ENCODE measurements at places on chromosomes 12 and 14.

- no peak for DNase-seq
Measured at GRCh38 chr12:117046011-117046369, 53.2 kb downstream of the TESC start.

DNA sequence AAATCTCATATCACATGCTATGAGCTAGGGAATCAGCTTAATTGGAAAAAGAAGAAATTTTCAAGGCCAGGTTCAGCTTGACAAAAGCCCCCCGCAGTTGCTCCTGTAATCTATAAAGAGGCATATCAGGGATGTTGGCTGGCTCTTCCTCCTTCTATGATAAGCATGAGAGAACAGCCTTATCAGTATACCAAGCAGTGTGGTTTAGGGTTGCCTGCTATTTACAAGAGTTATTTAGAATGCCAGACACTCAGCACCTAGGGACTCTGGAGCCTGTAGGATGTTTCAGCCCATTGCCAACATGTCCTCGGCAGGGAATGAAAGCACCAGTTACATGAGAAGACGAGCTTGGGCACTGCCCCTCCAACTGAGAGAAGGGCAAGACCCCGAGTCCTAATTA is 89.5 kb upstream of the TMPO start:
- DNase-seq, result no peak

GRCh38 chr12:53031616-53032015 is 18.2 kb upstream of the TNS2 start:
- no peak for DNase-seq

DNA sequence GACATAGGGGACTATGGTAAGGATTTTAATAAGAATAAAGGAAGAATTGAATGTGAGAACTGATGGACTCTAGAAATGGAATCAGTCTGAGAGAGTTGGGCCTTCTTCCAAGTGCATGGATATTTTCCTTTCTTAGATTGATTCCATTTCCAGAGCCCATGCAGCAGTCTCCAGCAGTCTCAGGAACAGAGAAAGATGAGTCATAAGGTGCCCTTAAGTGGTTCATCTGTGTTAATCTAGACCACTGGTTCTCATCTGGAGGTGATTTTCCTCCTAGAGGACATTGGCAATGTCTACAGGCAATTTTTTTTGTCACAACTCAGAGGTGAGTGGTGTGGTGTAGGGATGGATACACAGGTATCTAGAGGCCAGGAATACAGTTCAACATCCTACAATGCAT is 25.9 kb downstream of the TRIM9 start:
- DNase-seq, result no peak

- no peak for DNase-seq
Measured at GRCh38 chr14:35407306-35407630, 2.7 kb upstream of the NFKBIA start.

- no peak for DNase-seq
Measured at GRCh38 chr12:27966870-27967269, 5.7 kb downstream of the PTHLH start.

GRCh38 chr12:41924111-41924510 is 220.6 kb downstream of the GXYLT1 start:
- no peak for DNase-seq

DNA sequence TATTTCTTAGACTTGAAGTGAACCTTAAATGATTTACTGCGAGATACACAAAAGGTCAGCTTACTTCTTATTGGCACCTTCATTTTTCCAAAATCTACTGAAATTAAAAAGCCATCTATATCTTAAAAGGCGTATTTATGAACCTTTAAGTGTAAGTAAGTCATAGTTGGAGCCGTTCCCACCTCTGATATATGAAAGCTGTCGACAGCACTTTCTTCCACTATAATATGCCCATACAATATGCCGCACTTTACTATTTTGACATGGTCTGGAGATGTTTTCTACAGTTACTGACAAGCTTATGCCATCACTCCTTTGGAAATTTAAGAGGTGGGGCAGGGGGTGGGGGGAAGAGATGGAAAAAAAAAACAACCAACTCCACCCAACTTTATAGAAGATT is 155.3 kb downstream of the PHETA1 start:
- no peak for DNase-seq

GRCh38 chr14:21612324-21612723 is 22.4 kb downstream of the OR10G2 start:
- no peak for DNase-seq

DNA sequence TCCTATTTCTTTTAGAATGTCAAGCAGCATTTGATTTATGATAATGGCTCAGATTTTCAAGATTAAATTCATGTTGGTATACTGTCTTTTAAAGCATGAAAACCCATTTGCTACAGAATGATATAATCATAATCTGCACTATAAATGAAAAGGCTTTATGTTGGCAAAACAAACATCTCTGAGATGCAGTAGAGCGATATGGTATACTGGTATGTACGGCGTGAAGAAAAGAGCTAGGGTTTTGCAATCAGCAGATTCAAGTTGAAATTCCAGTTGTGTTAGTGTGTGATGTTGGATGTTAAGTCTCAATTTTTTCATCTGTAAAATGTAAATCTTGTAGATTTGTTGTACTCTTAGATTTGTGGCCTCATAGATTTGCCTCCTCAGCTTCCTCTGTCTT is 53.2 kb upstream of the DYRK2 start:
- DNase-seq, result no peak

DNA sequence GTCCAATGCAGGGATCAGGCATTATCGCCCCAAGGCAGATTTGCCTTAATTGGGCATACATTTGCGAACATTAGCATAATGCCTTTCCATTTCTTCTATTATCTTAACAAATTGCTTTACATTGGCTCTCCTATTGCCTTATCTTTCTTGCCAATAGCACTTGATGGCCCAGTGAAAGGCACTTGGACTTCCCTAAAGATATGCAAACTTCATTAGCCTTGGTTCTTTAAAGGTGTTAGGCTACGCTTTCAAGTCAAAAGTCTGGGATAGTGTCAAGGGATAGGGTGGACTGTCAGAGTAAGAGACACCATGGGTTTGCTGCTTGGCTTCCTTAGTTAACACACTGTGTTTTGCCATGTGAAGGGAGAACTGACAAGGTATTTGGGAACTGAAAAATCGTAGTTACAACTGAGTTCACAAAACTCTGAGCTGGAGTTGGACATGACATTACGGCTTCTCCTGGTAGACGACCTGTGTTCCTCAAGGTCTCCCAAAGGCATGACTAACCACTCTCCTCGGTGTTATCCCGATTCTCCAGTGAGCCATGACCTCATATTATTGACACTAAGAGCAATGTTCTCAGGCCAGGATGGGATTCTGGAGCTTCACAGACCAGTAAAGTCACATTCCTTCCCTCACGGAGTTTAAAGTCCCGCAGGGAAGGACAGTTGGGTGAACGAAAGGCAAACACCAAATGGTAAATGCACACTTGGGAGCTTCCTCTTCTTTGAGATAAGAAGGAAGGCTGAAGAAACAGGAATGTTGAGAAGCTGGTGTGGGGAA is 65.2 kb downstream of the TBC1D30 start:
- DNase-seq, result no peak

DNA sequence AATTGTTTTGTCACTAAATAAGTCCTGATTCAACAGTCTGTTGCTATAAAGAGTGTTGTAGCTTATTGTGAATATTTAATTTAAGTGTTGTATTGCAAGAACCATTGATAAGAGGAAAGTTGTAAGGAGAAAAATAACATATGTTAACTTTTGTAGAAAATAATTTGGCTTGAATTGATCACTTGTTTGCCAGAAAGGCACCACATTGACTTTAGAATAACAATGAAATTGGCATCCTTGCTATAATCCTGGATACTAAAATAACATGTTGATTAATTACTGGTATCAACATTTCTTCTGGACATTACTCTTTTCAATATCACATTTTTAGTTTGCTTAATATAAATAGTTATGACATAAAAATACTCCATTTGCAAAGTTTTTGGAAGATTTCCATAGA is 159.0 kb downstream of the MGAT4C start:
- DNase-seq, result no peak

DNA sequence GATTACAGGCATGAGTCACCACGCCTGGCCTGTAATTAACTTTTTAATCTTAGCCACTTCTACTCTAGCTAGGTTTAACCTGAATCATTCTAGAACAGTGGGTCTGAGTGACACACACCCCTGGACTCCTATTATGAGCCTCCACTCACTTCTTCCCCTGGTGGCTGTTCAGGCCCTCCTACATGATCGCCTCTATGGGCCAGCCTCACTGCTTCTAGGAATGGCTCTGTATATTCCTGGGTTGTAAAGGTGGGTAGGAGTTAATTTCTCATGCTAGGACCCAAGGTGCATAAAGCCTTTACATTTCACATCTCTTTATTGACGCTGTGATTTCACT is 8.0 kb upstream of the RNU6-8 start:
- no peak for DNase-seq

DNA sequence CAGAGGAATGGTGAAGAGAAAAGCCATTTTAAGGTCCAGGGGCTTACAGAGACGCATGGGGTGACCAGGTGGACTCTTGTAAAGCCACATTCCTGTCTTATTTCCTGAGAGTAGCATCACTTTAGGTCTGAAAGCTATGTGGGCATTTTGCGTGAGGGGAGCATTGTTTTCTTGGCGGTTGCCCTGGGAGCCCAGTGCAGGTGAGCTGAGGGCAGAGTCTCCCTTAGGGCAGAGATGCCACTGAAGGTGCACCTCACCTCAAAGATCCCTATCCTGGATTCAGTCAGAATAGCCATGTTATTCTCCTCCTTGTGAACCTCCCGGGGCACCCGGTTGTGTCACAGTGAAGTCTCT is 12.4 kb downstream of the GLRX5 start:
- DNase-seq, result no peak

- DNase-seq, result no peak
Measured at GRCh38 chr12:54016478-54016964, 7.7 kb downstream of the HOXC8 start.

- no peak for DNase-seq
Measured at GRCh38 chr12:121986489-121987245, 35.0 kb upstream of the BCL7A start.

DNA sequence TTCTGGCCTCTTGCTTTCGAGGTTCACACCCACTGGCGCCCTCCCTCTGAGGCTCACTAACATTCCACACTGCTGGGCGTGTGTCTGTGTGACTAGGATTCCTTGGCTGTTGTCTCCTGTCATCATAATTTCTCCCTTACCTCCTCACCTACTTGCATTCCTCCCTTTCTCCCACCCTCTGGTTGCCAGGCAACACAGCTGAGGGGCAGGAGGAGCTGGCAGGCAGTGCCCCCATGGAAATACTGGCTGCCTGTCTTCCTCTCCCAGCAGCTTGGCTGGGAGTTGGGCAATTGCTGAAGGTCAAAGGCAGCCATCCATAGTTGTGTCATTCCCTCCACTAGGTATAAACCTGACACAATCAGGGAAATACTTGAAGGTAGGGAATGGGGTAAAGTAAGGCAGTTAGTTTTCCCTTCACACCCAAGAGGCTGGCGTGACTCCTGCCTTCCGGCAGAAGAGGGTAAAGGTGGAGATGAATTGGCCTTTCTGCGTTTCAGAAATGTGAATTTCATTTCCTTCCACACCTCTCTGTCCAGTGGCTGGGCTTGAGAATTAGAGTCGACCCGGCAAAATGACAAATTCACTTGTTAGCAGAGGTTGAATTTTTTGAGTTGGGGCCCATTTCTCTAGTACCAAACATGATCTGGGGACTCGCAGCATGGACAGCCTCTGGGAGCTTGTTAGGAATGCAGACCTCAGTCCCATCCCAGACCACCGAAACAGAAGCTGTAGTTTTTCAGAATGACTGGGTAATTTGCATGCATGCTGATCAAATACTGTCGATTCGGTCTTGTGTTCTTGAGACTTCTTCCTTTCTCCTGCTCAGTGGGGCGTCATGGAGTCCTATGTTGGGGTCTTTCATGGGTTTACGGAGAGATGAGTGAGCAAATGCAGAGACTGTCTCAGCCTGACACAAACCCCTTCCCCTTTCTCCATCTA is 24.3 kb upstream of the EMP1 start:
- DNase-seq, result no peak

GRCh38 chr12:105466231-105466900 is 135.9 kb downstream of the C12orf75 start:
- DNase-seq, result no peak

DNA sequence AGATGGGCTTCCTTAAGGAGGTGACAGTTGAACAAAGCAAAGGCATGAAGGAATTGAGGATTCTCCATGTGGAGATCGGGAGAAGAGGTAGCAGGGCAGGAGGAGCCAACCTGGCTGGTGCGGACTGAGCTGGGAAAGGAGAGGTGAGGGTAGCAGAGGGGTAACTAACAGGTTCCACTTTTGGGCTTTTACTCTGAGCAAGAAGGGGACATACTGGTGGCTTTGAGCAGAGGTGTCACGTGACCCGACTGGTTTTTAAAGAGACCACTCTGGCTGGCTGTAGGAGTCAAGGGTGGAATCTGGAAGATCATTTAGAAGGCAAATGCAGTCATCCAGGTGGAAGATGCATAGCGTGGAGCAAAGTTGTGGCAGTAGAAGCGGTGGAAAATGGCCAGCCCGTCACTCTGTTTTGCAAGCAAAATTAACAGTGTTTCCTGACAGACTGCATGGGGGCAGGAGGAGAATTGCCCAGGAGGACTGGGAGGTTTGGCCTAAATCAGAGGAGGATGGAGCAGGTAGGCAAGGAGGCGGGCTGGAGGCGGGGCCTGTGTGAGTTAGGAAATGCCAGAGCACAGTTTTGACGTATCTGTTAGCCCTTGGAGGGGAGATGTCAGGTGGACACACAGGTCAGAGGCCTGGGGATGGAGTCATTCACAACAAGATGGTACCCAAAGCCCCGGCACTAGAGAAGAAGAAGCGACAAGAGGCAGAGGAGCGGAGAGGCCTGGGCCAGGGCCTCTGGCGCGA is 156.3 kb upstream of the FKBP4 start:
- DNase-seq, result no peak

GRCh38 chr12:129704232-129704830 is 199.5 kb downstream of the TMEM132D start:
- DNase-seq, result no peak

DNA sequence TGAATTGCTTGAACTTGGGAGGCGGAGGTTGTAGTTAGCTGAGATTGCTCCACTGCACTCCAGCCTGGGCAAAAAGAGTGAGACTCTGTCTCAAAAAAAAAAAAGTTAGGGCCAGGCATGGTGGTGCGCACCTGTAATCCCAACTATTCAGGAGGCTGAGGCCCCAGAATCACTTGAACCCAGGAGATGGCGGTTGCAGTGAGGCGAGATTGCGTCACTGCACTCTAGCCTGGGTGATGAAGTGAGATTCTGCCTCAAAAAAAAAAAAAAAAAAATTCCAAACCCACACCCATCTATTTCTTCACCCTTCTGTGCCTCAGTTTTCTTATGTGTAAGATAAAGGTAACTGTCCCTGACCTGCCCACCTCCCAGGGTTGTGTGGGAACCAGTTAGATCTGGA is 11.0 kb upstream of the MLXIP start:
- no peak for DNase-seq

- DNase-seq, result no peak
Measured at GRCh38 chr12:120980800-120981368, 2.5 kb downstream of the HNF1A start.

GRCh38 chr14:99029145-99029915 is 242.7 kb downstream of the BCL11B start:
- no peak for DNase-seq

DNA sequence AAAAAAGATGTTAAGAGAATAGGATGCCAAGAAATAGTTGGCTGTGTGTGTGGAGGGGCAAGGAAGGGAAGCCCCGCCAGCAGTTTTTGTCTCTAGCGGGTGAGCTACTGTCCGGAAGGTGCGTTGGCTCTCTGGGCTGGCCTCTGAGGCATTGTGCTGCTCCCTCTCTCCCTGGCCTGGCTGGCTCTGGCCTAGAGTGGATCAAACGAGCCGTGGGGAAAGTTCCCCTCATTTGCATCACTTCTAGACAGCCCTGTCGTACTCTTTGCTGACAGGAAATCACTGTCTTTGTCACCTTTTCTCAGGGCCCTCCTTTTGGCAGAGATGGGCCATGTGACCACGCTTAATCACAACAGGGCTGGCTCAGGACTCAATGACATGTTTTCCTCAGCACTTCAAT is 236.1 kb upstream of the NPAS3 start:
- no peak for DNase-seq

All from NCI-H2081 treated with DMSO at 0.1 percent for 48 hours (cell line).